ENCODE measurements at places on chromosomes 11 and 22.

GRCh38 chr11:130434521-130435223 lies 6.3 kb upstream of the ADAMTS8 start:
- DNase-seq = peak; percentile 50

DNA sequence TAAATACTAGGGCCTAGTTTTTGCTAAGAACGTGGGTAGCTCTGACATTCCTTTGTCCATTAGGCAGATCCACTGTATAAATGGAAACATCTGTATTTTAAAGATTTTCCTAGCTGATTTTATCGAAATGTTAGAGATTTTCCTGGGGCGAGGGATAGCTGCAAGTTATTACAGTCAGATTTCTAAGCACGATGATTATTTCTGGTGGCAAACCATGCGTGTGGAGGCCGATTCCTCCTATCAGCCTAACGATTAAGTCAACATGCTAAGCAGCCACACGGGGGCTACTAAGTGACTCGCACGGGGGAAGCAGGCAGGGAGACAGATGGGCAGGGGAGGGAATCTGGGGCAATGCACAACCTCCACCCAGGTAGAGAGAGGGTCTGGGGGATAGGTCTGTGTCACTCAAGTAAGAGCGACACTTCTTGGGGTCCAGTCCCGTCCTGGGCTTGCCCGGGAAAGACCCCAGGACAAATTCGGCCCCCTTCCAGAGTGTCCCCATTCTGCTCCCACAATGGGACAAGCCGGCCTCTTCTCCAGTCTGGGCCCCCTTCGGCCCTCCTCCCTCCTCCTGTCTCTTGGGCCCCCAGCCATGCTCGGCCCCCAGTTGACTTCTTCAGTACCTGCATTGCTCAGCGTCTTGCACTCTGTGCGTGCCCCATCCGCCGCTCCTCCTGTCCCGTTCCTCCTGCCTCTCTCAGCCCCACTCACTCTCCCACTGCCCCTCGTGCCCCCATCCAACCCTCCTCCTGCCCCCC lies 571 bp downstream of the C11orf24 start:
- peak; percentile 45 for DNase-seq

DNA sequence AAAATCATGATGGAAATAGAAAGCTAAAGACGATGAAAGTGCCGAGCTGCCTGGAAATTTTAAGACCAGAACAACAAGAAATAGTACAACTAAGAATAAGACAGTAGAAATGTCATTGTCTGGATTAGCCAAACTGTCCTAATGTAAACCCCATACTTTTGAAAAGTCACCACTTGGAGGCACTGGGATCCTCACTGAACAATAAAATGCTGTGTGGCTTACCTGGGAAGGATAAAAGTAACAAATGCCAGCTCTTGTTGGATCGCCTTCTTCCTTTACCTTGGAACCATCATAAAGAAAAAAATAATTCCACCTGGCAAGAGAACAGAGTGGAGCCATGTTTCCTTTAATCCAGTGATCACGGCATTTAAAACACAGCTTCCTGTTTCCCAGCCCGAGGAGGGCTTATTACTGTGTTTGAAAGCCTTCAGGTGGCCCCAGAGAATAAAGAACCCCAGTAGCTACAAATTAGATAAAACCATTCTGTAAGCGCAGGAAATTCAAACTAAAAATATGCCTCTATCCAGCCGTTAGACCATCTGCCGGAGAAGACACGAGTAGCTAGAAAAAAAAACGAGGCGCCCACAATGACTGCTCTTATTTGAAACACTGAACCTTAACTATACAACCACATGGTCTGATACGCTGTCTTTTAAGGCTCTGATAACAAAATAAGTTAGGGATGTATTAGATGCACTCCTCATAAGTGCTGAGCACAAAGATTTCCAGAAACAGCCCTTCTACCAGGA lies 4.4 kb downstream of the HPS4 start:
- no peak for DNase-seq

- DNase-seq = peak; percentile 31
Observed at GRCh38 chr11:11265994-11266606, 87.0 kb downstream of the CSNK2A3 start.

GRCh38 chr11:79312617-79313529 lies 128.0 kb downstream of the TENM4 start:
- no peak for DNase-seq

DNA sequence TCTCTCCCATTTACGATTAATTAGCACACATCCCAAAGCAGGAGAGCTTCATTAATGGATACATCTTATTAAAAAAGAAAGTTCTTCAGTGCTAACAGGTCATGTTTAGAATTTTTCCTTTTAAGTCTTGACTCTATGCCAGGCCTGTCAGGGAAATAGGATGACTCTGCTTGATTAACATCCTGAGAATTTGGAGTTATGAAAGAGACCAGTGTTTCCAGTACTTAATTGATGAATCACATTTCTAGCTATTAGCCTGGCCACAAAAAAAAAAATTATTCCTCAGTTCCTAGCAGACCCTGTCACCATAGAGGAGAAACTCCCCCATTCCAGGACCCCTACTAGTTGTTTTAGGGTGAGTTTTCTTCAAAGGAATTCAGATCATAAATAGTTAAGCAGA lies 23.6 kb upstream of the ME3 start:
- DNase-seq = no peak

DNA sequence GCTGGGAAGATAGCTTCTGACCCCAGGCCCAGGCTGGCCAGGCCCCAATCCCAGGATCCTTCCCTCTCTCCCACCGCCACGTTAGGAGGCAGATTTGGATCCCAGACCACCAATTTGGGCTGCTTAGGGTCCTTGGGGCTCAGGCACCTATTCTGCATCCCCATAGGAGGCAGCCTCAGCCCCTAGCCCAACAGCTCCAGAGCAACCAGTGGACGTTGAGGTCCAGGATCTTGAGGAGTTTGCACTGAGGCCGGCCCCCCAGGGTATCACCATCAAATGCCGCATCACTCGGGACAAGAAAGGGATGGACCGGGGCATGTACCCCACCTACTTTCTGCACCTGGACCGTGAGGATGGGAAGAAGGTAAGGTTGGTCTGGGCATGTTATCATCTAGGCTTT lies 16.1 kb downstream of the TUB start:
- no peak for DNase-seq

- DNase-seq = no peak
Observed at GRCh38 chr11:130672911-130673310, 224.5 kb downstream of the ADAMTS15 start.

- DNase-seq = no peak
Observed at GRCh38 chr11:128105511-128105910, 481.8 kb downstream of the ETS1 start.

DNA sequence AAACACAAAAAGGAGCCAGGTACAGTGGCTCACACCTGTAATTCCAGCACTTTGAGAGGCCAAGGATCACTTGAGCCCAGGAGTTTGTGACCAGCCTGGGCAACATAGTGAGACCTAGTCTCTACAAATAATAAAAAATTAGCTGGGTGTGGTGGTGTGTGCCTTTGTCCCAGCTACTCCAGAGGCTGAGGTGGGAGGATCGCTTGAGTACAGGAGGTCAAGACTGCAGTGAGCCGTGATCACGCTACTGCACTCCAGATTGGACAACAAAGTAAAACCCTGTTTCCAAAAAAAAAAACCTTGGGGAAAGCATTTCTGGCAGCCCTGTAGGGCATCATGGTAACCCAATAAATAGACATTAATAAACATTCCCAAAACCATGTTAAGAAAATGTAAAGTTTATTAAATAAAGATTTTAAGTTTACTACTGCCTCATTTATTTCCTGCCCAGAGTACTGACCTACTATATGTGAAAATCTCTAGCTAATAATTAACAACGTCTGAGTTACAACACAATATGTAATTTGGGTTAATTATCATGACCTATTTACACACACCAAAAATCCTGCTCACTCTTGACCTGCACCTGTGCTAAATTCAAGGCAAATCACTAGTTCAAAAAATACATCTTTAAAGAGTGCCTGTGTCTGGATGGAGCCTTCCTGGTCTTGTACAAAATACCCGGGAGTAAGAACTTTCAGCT lies 8.4 kb downstream of the EEF1G start:
- DNase-seq = no peak

DNA sequence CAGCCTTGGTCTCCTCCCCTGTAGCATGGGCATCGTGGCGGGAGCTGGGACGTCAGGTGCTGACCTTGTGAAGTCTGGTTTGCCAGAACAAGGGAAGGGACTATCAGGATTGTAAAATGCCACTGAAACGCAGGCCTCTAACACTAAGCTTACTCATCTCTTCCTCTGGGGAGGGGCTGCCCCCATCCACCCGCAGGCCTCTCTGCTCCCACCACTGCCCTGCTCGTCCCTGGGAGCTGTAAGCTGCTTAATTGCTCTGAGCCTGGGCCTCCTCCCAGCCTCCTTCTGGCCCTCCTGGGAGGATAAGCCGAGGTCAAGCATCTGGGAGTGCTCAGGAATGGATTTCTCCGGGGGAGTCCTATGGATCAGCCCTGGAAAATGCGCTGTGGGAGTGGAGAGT lies 8.4 kb downstream of the SHISAL1 start:
- DNase-seq = no peak

- DNase-seq = no peak
Observed at GRCh38 chr11:130675917-130676316, 227.5 kb downstream of the ADAMTS15 start.

- no peak for DNase-seq
Observed at GRCh38 chr11:93733474-93733873, 7.8 kb downstream of the TAF1D start.

GRCh38 chr11:17585911-17586695 lies 39.0 kb downstream of the OTOG start:
- DNase-seq = no peak

GRCh38 chr11:121300972-121301699 lies 8.6 kb downstream of the SC5D start:
- DNase-seq = no peak

- DNase-seq = no peak
Observed at GRCh38 chr11:86230921-86231434, 13.6 kb upstream of the EED start.

DNA sequence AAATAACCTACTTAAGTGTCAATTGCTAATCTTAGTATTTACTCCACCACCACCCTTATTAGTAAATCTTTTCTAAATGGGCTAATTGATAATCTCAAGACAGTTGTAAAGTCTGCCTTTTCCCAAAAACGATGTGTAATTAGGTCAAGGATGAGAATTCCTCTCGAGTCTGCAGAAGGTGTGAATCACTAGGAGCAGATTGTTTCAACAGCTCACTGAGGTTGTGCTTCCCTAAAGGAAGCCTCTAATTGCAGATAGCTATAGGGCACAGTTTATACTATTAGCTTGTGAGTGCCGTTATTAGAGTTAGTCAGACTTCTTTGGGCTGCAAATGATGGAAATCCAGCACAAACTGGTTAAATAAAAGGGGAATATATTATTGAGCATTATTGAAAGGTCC lies 84.9 kb downstream of the C11orf91 start:
- DNase-seq = no peak

DNA sequence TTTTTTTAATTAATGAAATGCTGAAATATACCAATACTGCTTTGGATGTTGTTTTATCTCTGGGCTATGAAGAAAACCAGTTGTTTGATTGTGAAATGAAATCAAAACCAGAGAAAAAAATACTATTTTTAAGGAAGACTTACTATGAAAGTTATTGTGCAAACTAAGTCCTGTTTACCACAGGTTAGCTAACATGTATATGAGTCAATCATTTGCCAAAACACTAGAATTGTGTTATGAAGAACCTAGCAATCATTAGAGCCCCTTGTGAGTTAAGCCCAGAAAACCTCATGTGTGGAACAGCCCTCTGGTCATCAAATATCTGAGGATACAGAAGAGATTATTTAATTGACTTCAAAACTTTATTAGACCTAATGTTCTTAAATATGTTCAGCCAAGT lies 83.7 kb downstream of the FAT3 start:
- no peak for DNase-seq

DNA sequence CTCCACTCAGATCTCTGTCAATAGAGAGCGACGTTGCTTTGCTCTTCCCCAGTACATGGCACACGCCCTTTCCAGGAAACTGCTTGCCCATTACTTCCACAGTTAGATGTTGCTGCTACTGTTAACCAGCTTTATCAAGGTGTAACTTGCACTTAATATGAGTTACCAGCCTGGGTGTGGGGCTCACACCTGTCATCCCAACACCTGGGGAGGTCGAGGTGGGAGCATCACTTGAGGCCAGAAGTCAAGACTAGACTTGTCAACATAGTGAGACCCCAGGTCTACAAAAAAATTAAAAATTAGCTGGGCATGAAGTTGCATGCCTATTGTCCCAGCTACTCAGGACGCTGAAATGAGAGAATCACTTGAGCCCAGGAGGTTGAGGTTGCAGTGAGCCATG lies 177.1 kb upstream of the B3GAT1 start:
- no peak for DNase-seq

DNA sequence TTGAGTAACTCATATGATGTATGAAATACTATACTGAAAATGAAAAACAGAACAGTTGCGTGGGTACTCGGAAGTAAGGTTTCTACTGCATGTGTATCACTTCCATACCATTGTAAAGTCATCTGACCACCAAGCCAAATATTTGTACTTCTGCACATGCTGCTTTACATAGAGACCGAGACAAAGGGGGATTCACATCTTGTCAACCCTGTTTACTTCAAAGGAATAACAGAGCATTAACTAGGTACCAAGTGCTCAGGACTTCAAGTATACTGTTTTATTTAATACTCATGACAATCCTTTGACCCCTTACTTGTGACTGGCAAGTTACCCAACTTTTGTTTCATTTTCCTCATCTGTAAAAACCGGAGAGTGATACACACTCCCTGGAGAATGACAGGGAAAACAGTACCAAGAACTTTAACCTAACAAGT lies 9.9 kb downstream of the MAPK1 start:
- DNase-seq = no peak

DNA sequence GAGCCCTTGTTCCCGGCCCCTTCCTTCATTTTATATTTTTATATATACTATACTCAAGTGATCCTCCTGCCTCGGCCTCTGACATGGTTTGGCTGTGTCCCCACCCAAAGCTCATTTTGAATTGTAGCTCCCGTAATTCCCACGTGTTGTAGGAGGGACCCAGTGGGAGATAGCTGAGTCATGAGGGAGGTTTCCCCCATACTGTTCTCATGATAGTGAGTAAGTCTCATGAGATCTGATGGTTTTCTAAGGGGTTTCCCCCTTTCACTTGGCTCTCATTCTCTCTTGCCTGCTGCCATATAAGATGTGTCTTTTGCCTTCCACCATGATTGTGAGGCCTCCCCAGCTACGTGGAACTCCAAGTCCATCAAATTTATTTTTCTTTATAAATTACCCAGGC lies 7.2 kb upstream of the ZNF280A start:
- no peak for DNase-seq

- DNase-seq = no peak
Observed at GRCh38 chr11:58771458-58771855, 39.7 kb upstream of the GLYAT start.
